NCI-H187 treated with DMSO at 0.1 percent for 48 hours (cell line): ENCODE measurements at places on chromosomes 4 and X.

DNA sequence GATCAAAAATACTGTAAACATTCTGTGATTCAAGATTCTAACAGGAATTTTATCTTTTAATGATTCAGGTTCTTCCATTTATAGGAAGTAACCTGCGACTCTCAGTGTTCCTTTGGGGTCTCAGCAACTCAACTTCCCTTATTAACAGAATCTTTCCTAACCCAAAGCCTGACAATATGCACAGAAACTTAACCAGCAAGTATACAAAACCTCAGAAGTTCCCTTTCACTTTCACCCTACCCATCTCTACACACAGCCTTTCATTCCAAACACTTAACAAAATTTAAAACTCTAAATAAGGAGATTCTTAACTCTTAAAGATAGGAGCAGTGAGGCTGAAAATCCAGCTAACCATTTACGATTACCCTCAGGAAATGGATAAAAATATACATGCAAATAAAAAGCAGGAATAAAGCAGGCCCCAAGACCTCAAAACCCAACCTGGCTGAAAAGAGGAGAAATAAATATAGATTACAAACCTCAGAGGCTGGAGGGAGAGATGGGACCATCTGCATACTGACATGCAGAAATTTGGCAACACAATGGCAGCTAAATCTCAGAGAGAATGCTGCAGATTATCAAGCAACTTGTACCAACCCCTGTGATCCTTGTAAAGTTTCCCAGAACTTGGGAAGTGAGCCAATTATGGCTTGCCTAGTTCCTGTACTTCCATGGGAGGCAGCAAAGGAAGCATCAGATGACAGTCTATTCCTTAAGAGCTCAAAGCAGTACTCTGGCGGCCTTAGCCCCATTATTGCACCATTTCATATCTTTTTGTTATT lies 101.0 kb downstream of the ATP11C start:
- no peak for DNase-seq

- peak; percentile 25 for DNase-seq
Measured at GRCh38 chrX:15686818-15687685, 22.4 kb upstream of the CLTRN start.

DNA sequence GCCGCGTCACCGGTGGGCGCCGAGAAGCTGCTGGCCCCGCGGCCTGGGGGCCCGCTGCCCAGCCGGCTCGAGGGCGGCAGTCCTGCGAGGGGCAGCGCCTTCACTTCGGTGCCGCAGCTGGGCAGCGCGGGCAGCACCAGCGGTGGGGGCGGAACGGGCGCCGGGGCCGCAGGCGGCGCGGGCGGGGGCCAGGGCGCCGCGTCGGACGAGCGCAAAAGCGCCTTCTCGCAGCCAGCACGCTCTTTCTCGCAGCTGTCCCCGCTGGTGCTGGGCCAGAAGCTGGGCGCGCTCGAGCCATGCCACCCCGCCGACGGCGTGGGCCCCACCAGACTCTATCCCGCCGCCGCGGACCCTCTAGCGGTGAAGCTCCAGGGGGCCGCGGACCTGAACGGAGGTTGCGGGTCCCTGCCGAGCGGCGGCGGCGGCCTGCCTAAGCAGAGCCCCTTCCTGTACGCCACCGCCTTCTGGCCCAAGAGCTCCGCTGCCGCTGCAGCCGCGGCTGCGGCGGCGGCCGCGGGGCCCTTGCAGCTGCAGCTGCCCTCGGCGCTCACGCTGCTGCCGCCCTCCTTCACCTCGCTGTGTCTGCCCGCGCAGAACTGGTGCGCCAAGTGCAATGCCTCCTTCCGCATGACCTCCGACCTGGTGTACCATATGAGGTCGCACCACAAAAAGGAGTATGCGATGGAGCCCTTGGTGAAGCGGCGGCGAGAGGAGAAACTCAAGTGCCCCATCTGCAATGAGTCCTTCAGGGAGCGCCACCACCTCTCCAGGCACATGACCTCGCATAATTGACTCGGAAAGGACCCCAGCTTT lies 5.6 kb downstream of the PRDM8 start:
- no peak for DNase-seq

- no peak for DNase-seq
Measured at GRCh38 chr4:40627540-40627939, 2.1 kb downstream of the RBM47 start.

DNA sequence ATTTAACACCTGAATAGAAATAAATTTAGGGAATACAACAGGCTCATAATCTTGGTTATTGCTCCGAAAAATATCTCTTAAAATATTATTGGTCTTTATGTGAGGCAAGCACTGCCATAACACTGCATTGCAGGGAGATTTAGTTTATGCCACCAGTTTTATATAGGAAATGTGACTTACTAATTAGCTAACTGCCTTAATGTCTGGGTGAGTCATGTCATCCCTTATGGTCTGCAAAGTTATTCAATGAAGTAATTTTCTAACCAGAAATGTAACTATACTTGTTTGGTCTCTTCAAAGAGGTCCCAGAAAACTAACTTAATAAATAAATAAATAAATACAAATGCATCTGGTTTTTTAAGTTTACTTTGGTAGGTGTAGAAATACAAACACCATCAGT lies 597.2 kb downstream of the GALNTL6 start:
- no peak for DNase-seq

DNA sequence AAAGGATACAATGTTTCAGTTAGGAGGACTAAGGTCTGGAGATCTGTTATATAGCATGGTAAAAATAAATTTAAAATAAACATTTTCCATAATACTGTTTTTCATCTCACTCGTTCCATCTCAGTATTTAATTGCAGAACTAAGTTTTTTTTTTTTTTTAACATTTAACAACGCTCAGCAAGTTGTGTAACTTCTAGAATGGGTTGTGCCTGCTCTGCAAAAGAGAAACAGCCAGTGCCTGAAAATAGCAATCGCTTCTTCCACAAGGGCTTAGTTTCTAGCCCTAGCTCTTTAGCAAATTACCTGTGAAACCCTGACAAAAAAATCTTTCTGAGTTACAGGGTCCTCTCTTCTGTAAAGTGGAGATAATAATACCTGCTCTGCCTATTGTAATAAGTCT lies 41.9 kb downstream of the CNGA1 start:
- DNase-seq = no peak

- no peak for DNase-seq
Measured at GRCh38 chrX:106144755-106145639, 23.1 kb upstream of the PWWP3B start.

- no peak for DNase-seq
Measured at GRCh38 chr4:186500721-186501304, 54.6 kb downstream of the MTNR1A start.

DNA sequence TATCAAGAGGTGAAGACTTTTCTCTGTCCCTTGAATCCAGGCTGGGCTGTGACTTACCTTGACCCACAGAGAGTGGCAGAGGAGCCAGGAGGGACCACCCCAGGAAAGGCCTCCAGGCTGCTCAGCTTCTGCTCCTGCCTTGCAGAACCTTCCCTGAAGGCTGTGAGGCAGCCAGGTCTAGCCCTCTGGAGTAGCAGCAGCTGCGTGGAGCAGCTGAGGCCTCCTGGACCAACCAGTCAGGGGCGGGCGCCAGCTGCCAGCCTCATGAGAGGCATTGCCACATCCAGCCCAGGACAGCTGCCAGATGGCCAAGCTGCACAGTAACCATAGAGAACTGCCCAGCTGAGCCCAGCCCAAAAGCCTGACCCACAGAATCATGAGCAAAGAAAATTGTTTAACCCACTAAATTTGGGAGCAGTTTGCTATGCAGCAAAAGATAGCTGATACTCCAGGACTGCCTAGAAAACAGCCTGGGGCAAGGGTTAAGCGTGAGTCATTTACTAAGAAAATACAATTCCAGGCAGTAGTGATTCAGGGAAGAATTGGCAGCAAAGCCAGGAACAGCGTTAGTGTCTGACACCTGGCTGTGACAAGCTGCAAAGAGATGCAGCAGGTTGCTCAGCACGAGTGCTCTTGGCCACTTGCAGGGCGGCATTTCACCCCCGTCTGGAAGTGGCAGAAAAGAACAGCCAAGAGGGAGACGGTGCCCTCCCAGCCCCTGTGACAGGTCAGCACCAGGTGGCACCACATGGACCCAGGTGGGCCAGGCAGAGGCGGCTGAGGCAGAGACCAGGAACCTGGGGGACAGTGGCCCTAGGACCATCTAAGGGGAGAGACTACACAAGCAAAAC lies 14.7 kb upstream of the PDE6B start:
- DNase-seq = no peak

- no peak for DNase-seq
Measured at GRCh38 chr4:112517067-112517634, 1.2 kb upstream of the NEUROG2 start.

- no peak for DNase-seq
Measured at GRCh38 chr4:85778632-85779131, 303.7 kb downstream of the ARHGAP24 start.

DNA sequence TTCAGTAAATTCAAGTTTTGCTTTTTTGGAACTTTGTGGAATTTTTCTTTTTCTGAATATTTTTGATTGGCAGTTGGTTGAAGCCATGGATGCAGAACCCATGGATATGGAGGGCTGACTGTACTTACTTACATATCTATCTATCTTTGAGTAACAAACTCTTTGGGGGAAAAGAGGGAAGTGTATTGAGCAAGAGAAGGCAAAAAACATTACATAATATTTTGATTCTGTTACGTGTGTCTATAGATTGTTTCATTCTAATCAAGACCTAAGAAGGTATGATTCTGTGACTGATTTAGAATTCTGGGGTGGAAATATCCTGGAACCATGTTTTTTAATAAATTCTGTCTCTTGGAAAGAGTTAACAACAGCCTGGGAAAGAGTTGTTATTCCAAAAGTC lies 31.5 kb downstream of the GRSF1 start:
- DNase-seq = no peak
